AG08395 (cell line): ENCODE measurements at places on chromosomes 12 and 14.

- no peak for DNase-seq
Measured at GRCh38 chr14:88252498-88252897, 70.6 kb downstream of the KCNK10 start.

- peak; percentile 59 for DNase-seq
Measured at GRCh38 chr14:102182190-102182589, 42.5 kb downstream of the WDR20 start.

GRCh38 chr12:110335481-110336045 is 54.5 kb downstream of the ATP2A2 start:
- no peak for DNase-seq

GRCh38 chr12:58764100-58764953 is 156.0 kb downstream of the LRIG3 start:
- DNase-seq: no peak

DNA sequence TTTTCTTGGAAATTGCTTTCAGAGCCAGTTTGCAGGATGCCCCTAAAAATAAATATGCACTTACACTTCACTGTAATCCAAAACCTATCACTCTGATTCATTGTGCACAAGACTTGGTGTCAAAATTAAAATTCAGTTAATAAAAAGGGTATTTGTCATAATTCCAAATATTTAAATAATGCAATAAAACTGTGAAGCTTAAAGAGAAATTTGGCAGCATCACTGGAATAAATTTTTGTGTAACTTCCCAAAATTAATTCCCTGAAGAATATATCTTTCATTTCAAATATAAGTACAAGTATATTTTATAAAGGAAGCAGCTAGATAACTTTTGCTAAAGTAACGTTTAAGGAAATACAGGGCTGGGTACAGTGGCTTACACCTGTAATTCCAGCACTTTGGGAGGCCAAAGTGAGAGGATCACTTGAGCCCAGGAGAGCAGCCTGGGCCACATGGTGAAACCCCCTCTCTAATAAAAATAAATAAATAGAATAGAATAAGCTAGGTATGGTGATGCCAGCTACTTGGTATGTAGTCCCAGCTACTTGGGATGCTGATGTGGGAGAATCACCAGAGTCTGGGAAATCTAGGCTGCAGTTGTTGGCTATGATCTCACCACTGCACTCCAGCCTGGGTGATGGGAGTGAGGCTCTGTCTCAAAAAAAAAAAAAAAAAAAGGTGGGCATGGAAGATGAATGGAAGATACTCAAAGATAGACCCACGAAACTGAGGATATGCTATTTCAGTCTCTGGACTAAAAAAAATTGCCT is 233.8 kb downstream of the FBXL14 start:
- DNase-seq: peak; percentile 49

GRCh38 chr14:67166450-67166853 is 22.8 kb upstream of the GARIN2 start:
- DNase-seq: peak; percentile 45

- peak; percentile 69 for DNase-seq
Measured at GRCh38 chr12:89181271-89181920, 170.9 kb downstream of the DUSP6 start.

DNA sequence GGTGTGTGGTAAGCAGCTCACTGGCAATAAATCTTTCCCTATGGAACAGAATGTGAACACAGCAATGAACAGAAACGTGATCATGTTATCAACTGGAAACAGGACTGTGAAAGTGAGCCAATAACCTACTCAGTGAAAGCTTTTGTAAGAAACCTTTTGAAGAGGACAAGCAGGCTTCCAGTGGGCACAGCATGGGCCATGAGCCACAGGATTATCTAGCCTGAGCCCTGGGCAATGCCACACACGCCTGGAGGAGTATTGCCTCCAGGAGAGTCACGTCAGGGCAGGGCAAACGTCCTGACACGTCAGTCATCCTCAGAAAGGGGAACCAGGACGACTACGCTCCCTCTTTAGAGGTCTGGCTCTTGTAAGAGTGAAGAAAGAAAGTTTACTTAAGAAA is 32.3 kb downstream of the NRDE2 start:
- no peak for DNase-seq

GRCh38 chr14:23612802-23613201 is 23.4 kb upstream of the DHRS2 start:
- DNase-seq: no peak

DNA sequence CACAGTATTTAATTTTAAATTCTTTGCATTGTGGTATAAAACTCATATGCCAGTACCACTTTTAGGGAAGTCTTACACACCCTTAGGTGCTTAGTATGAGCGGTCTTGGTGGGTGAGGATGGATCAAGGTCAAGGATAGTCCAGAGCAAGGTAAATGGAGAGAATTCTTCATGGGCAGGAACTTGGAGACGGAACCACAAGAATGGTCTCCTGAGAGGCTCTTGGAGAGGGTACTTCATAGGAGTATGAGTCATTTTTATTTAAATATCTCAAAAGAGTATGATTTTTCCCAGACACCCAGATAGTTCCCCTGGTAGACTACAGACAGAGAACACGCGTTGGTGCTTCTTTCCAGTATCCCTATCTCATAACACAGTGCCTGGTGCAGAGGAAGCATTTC is 21.9 kb downstream of the HSPB8 start:
- no peak for DNase-seq

DNA sequence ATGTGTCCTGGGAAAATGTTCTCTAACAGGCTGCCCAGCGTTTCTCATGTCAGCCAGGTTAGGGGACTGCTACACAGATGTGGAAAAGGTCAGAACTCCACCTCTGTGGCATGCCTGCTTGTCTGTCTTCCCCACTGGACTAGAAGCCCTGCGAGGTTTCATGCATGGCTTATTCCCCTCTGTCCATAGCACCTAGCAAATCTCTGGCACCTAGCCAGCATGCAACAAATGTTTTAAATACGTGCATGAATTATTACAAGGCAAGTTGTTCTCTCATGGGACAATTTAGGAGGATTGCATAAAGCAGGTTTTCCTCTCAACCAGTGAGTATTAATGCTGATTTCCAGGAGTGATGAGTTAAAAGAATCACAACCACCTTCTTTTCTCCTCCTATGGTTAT is 21.4 kb upstream of the KCNK13 start:
- DNase-seq: no peak

DNA sequence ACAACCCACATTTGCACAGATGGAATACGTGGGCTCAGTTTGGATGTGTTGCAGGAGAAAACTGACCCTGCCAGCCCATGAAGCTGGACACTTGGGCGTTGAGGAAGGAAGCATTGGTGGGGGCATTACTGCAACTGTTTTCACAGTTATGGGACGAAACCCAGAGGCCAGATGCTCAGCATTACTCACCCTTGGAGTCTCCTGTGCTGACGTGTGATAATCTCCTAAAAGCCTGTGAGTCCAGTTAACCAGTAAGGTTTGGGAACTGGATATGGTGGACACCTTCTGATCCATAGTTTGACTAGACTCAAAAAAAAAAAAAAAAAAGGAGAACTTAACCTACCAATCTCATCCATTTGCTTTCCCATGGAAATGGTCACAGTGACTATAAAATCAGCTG is 52.8 kb upstream of the EGLN3 start:
- peak; percentile 11 for DNase-seq

GRCh38 chr12:51872689-51872981 is 15.3 kb upstream of the ANKRD33 start:
- no peak for DNase-seq

- DNase-seq: no peak
Measured at GRCh38 chr14:61575126-61575525, 120.2 kb upstream of the HIF1A start.

GRCh38 chr12:113261847-113262470 is 40.7 kb downstream of the TPCN1 start:
- DNase-seq: no peak

- DNase-seq: no peak
Measured at GRCh38 chr12:67043771-67044170, 225.4 kb upstream of the CAND1 start.

- DNase-seq: no peak
Measured at GRCh38 chr12:131269551-131269950, 315.8 kb downstream of the ADGRD1 start.
